Epithelial cell of proximal tubule (primary cell): ENCODE measurements at places on chromosomes 16 and 17. TPM values are rescaled to one million over a fixed set of nuclear protein-coding genes. Genes with fewer than 3 reads are reported as not detected.

LAT gene
- 2.0 and 2.1 TPM in 2 replicates for total RNA-seq

MTHFSD gene
- total RNA-seq: 7.1 and 13.2 TPM in 2 replicates

CUEDC1 gene
- total RNA-seq: 14.4 and 14.5 TPM in 2 replicates

INCA1 gene
- 0.14 TPM in 1 of 2 replicates, not detected in the other for total RNA-seq
